ENCODE measurements at places on chromosomes 11 and 22.
A peak's percentile ranks its signal among the peaks of the same experiment; 100 is the strongest.

DNA sequence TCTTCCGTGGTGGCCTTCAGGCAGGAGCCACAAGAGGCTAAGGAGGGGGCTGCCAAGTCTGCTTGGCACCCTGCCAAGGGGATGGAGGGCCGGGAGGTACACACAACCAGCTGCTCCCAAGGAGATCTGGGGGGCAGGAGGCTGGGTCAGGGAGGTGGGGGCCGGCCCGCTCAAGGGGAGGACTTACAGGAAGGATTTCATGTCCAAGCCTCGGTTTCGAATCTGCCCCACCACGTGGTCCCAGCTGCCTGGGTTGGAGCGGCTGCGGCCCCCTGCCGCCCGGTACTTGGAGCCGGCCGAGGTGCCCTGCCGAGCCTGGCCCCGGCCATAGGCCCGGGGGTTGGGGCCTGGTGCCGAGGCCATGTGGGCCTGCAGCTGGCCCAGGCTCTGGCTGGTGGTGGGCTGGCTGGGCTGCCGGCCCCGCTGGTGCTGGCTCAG lies 33.5 kb downstream of the LRRC10B start:
- DNase-seq = no peak

GRCh38 chr22:44759430-44760310 lies 7.3 kb downstream of the ARHGAP8 start:
- DNase-seq = no peak

- DNase-seq = peak; percentile 81
Measured at GRCh38 chr11:10413268-10413667, 41.8 kb upstream of the AMPD3 start.

- peak; percentile 41 for DNase-seq
Measured at GRCh38 chr11:6667733-6668374, 12.2 kb upstream of the DCHS1 start.

- DNase-seq = peak; percentile 4
Measured at GRCh38 chr22:35258191-35258988, 1.1 kb downstream of the HMGXB4 start.

DNA sequence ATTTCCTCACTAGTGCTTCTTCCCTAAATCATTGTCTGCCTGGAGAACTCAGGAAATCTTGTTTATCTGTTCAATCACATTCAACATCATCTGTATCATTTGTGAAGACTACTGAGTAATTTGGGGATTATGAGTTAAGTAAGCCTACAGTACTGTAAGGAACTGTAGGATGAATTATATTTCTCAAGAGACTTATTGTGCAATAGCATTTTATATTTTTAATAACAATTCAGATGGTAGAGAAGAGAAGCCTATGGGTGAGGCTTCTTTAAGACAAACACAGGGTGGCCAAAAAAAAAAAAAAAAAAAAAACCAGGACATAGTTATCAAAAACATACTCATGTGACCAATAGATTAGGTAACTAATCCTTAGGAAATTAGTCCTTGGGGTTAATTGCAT lies 282.7 kb downstream of the FAM181B start:
- no peak for DNase-seq

GRCh38 chr11:61495801-61496601 lies 12.5 kb upstream of the LRRC10B start:
- no peak for DNase-seq

GRCh38 chr11:92269021-92269420 lies 44.4 kb downstream of the FAT3 start:
- DNase-seq = no peak

GRCh38 chr11:47393163-47394049 lies 15.0 kb upstream of the SLC39A13 start:
- peak; percentile 88 for DNase-seq

DNA sequence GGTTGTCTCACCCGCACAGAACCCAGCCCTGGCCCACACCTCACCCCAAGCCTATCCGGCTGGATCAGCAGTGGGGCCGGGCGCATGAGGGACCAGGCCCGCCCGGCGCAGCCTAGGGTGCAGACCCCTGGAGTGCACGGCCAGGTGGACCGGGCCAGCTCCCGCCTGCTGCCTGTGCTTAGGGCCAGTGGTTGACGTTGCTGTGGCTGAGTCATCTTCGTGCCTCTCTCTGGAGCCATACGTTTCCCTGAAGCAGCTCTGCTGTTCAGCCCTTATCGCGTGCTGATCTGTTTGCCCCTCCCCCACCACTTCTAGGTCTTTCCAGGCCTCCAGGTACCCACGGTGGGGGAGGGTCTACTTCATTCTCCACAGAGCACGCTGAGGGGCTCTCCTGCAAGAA lies 39.5 kb downstream of the CDKN1C start:
- DNase-seq = no peak

- no peak for DNase-seq
Measured at GRCh38 chr11:113979431-113979830, 4.5 kb downstream of the HTR3A start.

DNA sequence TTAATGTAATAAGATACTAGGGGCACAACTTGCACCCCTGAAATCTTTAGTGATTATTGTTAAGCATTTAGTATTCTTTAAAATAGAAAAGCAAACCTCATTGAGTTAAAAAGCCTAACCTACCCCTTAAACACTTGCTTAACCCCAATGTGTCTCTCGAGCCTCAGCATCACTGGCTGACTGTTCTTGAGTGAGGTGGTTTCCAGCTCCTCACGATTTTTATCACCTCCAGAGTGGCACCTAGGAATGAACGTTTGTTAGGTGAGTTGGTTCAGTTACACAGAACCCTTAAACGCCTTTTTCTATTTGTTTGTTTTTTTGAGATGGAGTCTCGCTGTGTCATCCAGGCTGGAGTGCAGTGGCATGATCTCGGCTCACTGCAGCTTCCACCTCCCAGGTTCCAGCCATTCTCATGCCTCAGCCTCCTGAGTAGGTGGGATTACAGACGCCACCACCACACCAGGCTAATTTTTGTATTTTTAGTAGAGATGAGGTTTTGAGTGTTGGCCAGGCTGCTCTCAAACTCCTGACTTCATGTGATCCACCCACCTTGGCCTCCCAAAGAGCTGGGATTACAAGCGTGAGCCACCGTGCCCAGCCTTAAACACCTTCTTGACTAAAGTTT lies 13.7 kb downstream of the YWHAH start:
- no peak for DNase-seq

DNA sequence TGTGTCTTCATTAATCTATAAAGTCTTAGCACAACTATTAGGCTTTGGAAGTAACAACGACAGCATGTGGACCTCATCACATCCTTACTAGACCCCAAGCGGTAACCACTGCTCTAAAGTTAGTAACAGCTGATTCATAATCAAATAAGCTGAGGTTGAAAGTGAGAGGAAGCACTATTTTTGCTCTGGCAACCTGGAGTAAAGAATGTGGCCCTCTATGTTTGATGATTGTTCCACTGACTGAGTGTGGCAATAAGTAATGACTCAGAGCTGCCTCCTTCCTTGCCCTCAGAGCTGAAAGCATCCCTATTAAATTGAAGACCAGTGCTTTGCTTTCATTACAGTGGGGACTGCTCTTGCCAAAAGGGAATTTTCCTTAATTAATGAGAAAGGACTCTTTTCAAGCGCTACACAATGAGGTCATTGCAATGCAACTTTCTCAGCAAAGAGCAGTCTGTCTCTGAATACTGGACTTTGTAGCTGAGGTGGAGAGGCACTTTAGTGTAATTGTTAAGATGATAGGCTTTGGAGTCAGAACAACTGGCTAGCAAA lies 906.1 kb upstream of the RAG2 start:
- DNase-seq = peak; percentile 9

- no peak for DNase-seq
Measured at GRCh38 chr11:132408877-132409276, 1038.5 kb downstream of the NTM start.

DNA sequence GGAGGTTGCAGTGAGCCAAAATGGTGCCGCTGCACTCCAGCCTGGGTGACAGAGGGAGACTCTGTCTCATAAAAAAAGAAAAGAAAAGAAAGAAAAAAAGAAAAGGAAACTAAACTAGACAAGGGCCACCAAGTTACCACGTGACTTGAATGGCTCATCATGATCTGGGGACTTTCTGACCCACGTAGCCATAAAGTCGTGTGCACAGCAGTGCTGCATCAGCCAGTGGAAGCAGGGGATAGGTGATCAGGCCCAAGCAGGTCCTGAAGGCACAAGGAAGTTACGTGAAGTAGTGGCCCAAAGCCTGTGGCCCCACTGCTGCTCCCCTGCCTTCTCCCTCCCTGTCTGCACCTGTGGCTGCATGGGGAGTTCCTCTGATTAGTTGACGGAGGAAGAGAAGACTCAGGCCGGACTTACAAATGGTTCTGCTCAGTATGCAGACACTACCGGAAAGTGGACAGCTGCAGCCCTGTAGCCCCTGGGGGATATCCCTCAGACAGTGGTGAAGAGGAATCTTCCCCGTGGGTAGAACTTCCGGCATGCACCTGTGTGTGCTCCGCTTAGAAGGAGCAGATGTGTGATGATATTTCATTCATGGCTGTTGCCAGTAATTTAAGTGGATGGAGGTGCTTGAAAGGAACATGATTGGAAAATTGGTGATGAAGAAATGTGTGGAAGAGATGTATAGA lies 18.2 kb upstream of the CD81 start:
- DNase-seq = no peak

DNA sequence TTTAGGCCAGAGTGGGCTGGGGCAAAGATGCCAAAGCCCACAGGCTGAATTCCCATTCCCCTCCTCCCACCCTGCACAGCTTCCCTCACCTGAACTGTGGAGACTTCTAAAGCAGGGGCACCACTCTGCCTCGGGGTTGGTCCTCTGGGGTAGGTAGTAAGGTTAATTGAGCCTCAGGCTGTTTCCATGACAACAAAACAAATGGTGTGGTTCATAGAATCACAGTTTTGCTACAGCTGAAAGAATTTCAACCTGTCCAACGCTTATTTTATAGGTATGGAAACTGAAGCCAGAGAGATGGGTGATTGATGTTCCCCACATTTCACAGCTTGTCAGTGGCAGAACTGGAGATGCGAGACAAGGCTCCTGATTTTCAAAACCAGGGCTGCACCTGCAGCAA lies 109.5 kb downstream of the SNX19 start:
- no peak for DNase-seq

DNA sequence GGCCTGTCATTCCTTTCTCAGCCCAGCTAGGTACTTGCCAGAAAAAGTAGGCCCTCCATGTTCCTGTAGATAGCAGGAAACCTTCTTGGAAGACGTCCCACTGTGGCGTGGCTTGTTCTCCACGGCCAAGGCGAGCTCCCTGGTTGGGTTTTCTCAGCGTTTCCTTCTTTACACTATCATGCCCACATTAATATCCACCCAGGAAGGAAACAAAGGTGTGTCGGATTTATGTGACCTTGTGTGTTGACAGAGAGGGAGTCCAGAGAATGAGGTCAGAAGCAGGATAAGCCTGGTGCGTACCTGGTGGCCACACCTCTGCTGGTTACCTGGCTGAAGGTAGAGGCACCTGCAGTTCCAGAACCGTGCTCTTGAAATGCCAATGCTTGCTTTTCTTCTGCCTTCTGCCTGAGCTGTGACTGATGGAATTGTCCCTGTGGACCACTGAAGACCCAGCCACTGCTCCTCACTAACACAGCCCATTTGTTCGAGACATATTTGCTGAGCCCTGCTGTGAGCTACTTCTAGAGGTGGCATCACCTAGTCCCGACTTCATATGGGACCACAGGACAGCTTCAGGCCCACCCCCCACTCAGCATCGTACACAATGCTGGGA lies 7.9 kb downstream of the ASPHD2 start:
- DNase-seq = no peak

DNA sequence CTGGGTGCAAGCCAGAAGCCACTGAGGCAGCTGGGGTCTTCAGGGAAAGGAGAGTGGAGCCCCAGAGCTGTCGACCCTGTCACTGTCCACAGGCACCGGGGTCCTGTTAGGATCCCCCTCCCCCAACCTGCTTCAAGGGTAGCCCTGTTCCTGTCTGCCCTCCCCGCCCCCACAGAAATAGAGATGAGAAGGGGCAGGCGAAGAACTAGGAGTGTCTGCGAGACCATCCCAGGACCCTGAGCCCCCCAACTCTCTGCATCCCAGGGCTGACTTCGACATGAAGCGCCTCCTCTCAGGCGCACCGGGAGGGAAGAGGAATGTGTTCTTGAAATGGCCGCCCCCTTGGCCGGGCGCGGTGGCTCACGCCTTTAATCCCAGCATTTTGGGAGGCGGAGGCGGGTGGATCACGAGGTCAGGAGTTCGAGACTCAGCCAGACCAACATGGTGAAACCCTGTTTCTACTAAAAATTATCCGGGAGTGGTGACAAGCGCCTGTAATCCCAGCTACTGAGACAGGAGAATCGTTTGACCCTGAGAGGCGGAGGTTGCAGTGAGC lies 607 bp upstream of the ZNF70 start:
- DNase-seq = peak; percentile 42

- DNase-seq = no peak
Measured at GRCh38 chr11:12291313-12291712, 86.1 kb upstream of the PARVA start.

- DNase-seq = no peak
Measured at GRCh38 chr11:104275992-104276391, 112.0 kb upstream of the PDGFD start.

Data from suppressor macrophage (primary cell).